ENCODE measurements at places on chromosomes 2 and 18. TPM values are rescaled to one million over a fixed set of nuclear protein-coding genes. Genes with fewer than 3 reads are reported as not detected.
A peak's percentile ranks its signal among the peaks of the same experiment; 100 is the strongest.

NBAS gene
- 46.3 TPM for total RNA-seq

TXNDC2 gene
- not detected for total RNA-seq

DNA sequence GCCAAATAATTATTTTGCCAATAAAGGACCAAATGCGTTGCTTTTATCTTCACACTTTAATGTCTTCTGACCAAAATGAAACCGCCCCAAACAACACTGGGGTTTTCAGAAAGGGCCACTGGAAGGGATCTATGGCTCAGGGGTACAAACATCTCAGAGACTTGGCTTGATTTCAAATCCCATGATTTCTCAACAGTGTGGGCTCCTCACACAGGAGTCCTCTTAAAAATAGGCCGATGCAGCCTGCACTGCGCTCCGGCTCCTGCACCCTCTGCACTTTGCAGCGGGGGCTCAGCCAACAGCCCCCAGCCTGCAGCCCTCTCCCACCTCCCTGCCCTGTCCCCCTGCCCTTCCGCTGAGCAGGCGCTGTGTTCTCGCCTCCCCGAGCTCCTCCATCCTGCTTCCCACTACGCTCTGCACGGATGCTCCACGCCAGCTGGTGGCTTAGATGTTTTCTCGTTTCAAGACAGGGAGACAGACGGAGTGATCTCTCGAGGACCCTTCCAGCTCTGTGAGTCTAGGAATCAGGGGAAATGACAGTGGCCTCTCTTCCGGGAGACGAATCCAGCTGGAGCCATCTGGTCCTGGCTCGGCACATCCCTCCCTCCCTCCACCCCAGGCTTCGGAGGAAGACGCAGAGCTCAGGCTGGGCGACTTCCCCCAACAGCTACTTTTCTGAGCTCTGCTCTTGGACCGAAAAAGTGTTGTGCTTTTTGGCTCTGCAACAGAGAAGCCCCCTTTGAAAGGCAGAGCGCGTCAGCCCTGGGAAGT, 71.4 kb downstream of the KCNF1 start:
- peak; percentile 80 for DNase-seq

DNA sequence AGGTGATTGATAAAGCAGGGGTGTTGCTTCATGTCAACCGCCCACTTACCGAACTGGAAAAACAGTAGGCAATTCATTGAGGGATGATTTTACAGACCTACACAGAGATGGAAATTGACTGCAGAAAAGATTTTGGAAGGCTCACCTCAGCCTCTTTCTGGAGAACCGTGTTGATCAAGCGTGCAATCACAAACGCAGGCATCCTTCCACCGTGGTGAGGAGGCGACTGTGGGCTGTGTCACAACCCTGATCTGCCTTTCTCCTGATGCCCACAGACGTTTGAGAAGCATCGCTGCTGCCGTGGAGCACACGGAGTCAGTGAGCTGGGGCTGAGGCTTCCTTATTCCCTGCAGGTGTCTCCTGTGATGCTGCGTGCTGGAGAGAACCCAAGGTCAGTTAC, 132.0 kb downstream of the TMEM18 start:
- DNase-seq, result no peak

DNA sequence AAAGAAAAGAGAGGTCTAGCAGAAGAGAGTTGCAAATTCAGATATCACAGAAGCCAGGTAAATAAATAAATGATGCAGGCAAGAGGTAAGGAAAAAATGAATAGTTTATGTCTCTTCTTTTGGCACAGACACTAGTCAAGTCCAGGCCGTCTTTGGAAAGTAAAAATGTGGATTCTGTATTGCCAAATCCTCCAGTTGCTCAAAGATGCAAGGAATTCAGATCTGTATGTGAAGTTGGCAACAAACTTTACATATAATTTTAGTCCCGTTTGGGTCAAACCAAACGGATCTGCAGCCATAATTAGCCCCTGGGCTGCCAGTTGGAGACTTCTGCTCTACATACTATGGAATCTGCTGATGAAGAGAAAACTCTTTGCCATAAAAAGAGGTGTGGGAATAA, 200.5 kb upstream of the RND3 start:
- DNase-seq, result no peak

DNA sequence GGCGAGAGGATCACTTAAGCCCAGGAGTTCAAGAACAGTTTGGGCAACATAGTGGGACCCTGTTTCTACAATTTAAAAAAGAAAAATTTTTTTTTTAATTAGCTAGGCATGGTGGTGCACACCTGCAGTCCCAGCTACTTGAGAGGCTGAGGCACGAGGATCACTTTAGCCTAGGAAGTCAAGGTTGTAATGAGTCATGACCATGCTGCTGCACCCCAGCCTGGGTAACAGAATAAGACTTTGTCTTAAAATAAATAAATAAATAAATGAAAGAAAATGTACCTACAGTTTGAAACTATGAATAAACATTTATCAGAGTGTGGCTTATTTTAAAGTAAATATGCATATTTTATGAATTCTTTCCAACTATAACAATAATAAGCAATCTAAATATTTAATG, 16.7 kb downstream of the PDE1A start:
- DNase-seq, result no peak

- no peak for DNase-seq
Measured at GRCh38 chr2:71154798-71155197, 24.4 kb downstream of the MPHOSPH10 start.

DNA sequence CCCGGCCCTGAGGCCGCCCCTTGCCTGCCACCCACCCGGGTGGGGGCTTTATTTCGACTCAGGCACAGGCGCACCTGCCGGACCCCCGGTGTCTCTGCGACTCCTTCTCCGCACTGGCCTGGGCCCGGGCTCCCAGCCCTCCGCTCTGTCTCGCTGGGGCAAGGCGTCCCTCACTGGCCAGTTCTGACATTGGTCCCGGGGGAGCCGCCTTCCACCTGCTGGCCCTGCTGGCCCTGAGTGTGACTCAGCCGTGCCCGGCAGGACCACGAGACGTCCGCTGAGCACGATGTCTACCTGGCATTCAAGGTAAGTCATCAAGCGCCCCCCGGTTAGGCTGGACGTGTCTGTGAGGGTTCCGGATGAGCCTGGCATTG, 131.5 kb upstream of the CTDP1 start:
- peak; percentile 57 for DNase-seq

WDR43 gene
- 24.9 TPM for total RNA-seq

KATNAL2 gene
- total RNA-seq, result 4.3 TPM

GRCh38 chr2:233145726-233146125, 85.6 kb downstream of the INPP5D start:
- no peak for DNase-seq

GRCh38 chr18:10973567-10974203, 175.7 kb downstream of the PIEZO2 start:
- no peak for DNase-seq

DNA sequence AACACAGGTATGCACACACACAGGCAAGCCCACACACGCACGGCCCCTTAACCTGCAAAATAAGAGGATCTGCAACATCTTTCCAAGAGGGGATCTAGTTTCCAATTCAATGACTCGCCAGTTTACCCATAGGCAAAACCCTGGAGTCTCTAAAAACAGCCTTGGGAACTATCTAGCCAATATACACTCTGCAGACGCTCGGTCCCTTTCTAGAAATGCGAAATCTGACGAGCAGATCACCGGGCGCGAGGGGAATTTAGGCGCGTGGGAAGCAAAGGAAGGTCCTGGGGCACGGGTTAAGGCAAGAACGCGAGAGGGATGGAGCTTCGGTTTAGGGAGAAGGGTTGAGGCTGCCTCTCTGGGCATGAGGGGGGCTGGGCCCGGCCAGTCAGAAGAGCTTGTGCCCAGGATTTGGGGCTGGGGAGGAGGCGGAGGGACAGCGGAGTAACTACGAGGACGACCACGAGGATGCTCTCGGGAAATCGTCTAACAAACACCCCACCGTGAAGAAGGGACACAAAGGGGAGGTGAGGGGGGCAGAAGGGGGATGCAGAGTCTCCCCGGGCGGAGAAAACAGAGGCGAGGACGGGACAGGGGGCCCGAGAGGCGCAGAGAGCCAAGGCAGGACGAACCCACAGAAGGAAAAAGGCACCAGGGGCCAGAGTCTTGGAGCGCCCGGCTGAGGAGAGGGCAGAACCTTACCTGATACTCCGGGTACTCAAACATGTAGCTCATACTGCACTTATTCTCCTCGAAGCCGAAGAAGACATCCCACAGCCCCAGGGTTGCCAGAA, 542 bp downstream of the PGAP1 start:
- DNase-seq, result peak; percentile 72

DNA sequence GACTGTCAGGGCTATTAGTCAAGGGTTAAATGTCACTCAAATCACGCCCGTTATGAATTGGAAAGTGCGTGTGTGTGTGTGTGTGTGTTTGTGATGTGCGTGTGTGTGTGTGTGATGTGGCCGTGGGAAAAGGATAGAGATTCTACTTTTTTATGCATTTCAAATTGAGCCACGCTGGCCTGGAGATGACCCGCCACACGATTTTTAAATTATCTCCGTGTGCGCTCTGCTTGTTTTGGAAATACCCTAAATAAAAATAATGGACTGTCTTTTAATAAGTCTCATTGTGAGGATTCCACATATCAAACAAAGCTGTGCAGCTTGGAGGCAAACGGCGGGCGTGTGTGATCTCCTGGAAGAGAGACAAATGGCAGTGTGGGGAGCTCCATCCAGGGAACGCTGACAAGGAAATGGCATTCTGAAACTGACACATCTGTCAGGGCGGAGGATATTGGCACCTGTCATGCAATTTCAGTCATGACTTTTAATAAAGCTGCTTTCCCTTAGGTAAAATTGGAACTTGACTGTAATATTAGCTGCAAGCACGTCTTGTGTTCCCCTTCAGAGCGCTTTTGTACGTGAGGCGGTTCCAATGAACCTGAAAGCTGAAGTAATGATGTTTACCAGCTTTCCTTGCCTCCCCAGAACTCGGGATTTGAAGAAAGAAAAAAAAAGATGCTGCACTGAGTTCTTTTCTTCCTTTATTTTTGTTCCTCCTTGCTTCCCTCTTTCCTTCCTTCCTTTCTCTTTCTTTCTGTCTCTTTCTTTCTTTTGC, 381.8 kb upstream of the SMIM21 start:
- DNase-seq, result no peak

DNA sequence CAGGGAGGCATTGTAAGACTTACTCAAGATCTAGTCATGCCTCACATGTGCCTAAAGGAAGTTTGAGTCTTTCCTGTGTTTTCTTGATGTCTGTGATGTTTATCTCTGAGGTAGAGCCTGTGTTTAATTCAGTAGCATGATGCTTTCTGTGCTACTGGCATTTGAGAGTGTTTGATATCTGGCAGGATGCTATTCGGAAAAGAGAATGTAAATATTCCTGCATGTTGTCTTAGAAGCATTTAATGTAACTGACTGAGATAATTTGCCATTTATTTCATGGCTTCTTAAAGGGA, 58.8 kb downstream of the GREB1L start:
- DNase-seq, result no peak

LYG2 gene
- not detected for total RNA-seq

ST8SIA5 gene
- not detected for total RNA-seq

DNA sequence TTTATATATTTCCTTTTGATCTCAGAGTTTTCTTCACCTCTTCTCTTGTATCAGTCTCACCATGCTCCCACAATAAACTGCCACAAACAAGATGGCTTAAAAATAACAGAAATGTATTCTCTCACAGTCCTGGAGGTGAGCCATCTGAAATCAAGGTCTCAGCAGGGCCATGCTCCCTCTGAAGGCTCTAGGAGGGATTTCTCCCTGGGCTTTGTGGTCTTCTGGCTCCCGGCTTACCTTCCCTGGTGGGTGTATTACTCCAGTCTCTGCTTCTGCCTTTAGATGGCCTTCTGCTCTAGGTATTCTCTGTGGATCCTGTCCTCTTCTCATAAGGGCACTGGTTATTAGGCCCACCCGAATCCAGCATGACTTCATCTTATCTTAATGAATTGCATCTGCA, 994.7 kb upstream of the POU3F3 start:
- DNase-seq, result no peak

DNA sequence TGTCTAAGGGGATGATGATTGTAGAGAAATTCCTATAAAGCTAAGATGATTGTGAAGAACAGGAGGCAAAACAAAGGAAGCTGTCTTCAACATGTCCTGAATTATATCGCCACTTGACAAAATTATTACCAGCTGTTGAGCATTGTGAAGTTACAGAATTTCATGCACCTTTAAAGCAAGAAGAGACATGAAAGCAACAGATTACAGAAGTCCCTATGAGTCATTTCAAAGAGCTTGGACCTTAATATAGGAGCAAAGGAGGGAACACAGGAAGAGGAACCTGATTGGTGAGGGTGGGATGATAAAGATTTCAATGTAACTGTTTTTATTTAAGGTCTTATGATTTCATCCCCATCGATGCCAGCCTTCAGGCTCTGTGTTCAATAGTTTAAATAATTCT, 526.9 kb upstream of the HNMT start:
- no peak for DNase-seq

PTGR3 gene
- total RNA-seq, result 24.3 TPM

POLE4 gene
- total RNA-seq, result 26.7 TPM

DNA sequence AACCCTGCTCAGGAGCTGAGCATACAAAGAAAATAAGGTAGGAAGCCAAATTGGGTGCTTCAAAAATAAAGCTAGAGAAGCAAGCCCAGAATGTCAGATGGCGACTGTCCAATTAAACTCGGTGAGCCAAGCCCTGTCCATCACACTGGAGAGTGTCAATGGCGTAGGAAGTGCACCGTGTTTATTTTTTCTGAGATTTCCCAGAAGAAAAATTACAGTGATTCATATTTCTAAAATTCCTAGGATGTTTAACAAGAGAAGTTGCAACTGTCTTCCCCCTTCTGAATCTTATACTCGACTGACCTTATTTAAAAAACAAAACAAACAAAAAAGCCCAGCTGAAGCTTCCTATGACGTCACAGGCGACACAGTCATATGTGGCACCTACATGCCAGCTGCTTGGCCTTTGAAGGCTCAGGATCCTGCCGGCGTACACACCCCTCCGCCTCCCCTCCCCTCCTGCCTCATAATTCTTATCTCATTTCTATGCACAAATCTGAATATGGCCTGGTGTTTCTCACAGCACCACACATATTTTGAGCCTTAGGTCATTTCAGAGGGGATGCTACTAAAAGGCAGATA, 60.8 kb downstream of the MBP start:
- DNase-seq, result no peak

- DNase-seq, result peak; percentile 75
Measured at GRCh38 chr2:20052861-20053281, 1.4 kb upstream of the LAPTM4A start.

GRCh38 chr2:122886479-122887145, 1131.2 kb downstream of the TSN start:
- no peak for DNase-seq

SIX3 gene
- not detected for total RNA-seq

DNA sequence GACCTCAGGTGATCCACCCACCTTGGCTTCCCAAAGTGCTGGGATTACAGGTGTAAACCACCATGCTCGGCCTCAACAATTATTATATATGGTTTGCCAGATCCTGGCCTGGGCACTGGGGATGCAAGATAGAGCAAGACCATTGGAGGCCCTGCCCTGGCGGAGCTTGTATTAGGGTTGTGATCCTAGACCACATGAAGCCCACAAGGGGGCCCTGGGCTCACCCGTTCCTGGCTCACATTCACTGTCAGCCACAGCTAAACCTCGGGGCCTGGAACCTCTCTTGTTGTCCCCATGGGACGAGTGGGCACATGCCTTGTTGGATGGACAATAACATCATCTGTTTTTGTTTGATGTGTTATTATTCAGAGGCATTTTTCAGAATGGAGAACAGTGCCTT, 14.9 kb downstream of the HPCAL1 start:
- no peak for DNase-seq

LYPD6B gene
- not detected for total RNA-seq
